ENCODE measurements at places on chromosomes 2 and 18.

DNA sequence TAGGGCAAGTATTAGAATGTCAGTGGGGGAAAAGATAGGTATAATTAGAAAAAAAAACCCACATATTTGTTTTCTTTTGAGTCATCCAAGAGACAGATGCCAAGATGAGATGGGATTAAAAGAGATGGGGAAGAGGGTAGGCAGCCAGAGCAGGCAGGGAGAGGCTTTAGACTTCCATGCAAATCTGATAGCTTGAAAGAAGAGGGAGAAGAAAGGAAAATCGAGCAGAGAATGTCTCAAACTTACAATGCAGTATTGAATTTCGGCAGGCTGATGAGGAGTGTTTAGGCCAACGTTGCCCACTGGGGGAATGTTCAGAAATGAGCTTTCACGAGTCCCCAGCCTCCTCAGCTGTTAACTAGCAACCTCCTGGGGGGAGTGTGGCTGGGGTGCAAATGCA, 91.3 kb downstream of the SPATS2L start:
- DNase-seq: no peak

GRCh38 chr2:108776475-108776874, 10.1 kb upstream of the CCDC138 start:
- no peak for DNase-seq

DNA sequence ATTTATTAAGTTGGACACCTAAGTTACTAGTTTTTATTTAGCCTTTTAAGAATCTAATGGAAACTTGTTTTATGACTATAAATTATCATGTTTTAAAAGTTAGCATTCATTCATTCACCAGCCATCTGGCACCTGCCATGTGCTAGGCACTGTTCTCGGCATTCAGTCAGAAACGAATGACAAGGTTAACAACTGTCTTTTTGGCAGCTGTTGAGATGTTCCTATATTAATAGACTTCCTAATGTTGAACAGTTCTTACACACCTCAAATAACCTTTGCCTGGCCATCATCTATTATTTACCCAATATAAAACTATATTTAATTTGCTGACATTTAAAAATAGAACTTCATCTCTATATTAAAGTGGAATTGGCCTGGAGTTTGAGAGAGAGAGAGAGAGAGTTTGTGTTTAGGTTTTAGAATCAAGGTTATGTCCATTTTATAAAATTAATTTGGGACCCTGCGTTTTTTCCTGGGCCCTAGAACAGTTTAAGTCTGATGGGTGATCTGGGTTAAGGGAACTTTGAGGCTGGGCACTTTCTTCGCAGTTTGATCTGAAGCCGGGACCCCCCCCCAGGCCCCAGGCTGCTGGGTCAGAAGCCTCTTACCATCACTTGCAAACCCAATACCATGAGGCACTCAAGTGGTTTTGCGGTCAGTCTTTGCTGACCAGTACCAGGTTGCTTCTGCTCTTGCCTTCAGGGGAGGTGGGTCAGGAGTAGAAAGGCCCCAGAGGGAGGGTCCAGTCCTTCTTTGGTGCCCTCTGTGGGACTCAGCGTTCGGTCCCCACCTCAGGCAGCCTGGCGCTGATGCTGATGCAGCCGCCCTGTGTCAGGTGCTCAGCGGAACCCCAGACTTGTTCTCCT, 48.3 kb upstream of the ASB1 start:
- DNase-seq: no peak

GRCh38 chr18:77442393-77442792, 192.7 kb downstream of the GALR1 start:
- no peak for DNase-seq

- DNase-seq: no peak
These were observed 1010.9 kb upstream of the NXPH2 start for GRCh38 chr2:139790807-139791752.

- DNase-seq: no peak
These were observed 94.4 kb downstream of the LYPD6B start for GRCh38 chr2:149132901-149133300.

DNA sequence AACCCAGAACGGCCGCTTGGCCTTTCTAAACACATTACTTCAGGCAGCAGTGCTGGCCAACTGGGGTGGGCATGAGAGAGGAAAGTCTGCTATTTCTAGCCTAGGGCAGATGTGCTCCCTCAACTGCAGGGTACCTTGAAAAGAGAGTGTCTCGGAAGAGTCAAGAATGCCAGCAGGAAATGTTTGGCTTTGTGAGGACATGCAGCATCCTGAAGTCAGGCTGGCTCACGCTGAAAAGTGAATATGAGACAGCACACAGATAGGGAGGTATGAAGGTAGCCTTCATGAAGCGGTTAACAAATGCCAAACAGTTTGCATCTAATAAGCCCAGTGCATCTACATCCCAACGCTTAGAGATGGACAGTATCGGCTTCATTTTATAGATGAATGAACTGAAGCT, 65.0 kb upstream of the NCKAP5 start:
- no peak for DNase-seq

DNA sequence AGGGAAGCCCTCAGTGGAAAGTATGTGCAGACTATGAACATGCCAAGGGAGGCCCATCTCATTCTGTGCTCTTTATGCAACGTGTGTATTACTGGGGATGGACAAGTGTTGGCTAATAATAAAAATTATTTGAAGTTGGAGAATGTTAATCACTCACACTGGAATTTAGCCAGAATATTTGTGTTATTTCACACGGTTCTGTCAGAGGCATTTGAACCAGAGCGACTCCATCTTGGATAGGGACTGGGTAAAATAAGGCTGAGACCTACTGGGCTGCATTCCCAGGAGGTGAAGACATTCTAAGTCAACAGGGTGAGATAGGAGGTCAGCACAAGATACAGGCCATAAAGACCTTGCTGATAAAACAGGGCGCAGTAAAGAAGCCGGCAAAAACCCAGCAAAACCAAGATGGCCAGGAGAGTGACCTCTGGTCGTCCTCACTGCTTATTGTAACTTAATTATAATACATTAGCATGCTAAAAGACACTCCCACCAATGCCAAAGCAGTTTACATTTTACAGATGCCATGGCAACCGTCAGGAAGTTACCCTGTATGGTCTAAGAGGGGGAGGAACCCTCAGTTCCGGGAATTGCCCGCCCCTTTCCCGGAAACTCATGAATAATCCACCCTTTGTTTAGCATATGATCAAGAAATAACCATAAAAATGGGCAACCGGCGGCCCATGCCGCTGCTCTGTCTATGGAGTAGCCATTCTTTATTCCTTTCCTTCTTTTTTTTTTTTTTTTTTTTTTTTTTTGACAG, 2.6 kb upstream of the FZD5 start:
- DNase-seq: no peak

GRCh38 chr2:7242189-7242867, 325.1 kb downstream of the RNF144A start:
- no peak for DNase-seq

DNA sequence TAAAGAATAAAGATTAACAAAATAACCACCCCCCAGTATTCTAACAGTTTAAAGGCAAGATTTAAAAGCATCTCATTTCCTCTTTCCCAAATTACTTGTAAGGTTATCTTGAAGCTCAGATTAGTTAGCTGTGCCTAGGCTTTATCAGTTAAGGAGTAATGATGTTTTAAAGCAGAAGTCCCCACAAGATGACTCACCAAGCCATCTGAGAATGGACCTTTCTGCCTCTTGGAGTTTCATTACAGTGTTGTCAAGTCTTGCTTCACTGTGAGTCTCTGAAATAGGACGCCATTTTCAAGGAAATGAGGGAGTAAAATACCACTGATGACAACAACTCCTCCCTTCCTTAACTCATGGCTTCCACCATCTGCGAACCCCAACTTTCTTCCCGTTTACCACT, 35.9 kb downstream of the ZNF385B start:
- no peak for DNase-seq

- DNase-seq: no peak
These were observed 2.0 kb downstream of the ITGA6 start for GRCh38 chr2:172429301-172429968.

DNA sequence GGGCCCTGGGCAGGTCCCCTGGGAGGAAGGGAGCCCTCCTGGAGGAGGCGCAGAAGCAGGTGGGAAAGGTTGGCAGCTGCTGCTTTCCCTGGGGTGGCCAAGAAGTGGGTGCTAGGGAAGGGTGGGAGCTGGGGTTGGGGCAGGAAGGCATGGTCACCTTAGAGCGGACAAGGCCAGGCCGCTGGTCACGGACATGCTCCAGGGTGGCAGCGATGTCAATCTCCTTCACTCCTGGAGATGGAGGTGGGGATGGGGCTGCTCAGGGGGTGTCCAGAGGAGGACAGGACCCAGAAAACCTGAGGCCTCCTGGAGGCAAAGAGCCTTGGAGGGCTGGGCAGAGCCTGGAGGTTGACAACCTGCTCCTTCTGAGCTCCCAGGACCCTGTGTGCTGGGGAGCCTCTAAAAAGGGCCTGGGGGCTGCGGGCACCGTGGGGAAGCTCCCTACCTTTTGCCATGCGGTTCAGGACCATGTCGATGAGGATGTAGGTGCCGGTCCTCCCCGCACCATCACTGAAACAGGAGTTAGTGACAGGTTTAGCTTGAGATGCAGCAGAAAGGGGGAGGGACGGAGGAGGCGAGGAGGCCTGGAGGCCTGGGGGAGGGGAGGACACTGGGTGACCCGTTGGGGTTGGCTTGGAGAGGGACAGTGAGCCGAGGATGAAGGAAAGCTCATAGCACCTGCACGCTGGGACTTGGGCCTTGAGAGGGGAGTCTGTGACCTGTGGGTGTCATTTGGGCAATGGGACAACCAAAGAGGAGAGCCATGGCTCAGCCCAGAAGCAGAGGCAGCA, 11.4 kb downstream of the DNAJB2 start:
- no peak for DNase-seq

GRCh38 chr2:107462181-107462580, 364.5 kb upstream of the RGPD4 start:
- no peak for DNase-seq

GRCh38 chr2:127065299-127065939, 41.5 kb downstream of the BIN1 start:
- no peak for DNase-seq

GRCh38 chr18:2625217-2625616, 30.3 kb upstream of the SMCHD1 start:
- DNase-seq: no peak

DNA sequence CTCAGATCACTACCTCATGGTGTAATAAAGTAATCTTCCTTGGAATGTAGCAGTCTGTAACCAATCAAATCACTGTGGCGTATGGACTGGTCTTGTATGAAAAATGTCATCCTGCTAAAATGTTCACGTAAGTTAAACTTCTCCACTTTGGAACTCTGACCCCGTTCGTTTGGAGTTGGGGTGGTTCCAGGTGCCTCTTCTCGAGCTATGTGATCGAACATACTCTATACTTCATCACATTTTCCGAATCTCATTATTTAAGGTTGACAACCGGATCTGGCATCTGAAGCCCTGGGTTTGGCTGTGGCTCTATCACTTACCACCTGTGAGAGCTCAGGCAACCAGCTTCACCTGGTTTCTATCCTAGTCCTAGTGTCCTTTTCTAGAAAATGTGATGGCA, 148.0 kb upstream of the MYCN start:
- no peak for DNase-seq

DNA sequence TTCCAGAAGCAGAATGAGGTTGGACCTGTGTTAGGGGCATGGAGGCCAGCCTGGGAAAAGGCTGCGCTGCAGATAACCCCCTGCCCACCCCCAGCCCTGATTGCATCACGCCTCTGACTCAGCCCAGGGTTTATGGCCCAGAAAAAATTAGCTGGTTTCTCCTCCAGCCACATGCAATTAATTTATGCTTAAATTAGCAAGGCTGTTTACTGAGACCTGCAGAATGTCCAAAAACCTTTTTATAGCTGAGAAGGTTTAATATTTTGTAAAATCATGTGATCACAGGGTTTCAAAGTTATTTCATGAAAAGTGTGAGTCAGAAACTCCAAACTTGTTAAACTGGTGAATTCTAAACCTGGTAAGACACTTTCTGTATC, 123.1 kb upstream of the HDAC4 start:
- no peak for DNase-seq

GRCh38 chr2:195021711-195022507, 635.1 kb upstream of the SLC39A10 start:
- no peak for DNase-seq

DNA sequence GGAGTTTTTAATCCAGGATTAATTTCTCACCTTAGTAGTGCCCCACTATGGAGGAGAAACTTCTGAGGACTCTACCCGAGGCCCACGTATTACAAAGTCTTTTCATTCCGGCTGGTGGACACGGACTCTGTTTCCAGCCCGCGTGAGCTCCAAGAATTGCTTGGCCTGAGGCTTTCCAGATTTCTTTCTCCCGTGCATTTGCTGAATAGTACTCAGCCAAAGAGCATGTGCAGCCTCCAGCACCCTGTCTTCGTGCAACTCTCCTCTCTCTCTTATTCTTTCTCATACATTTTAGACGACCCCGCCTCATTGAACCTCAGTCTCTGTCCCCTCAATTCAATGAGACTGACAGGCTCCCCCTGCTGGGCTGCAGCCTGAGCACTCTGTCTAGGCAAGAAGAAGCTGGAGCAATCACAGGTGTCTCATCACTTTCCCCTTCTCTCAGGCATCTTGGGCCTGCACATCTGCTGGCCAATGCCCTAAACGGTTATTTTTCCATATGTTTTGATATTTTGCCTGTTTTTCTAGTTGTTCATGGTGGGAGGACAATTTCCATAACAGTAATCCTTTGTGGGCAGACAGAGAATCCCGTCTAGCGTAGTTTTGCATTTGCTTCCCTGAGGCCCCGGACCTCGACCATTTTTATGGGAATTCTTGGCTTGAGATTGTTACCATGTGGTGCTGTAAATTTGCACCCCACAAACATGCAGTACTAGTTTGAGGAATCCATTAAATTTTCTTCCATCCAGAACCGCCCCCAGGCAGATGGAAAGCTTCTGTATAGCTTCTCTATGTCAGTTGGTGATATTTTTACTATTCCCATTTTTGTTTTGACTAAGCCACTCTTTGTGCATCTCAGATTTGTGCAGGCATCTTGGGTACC, 50.1 kb upstream of the LPIN2 start:
- peak; percentile 59 for DNase-seq

DNA sequence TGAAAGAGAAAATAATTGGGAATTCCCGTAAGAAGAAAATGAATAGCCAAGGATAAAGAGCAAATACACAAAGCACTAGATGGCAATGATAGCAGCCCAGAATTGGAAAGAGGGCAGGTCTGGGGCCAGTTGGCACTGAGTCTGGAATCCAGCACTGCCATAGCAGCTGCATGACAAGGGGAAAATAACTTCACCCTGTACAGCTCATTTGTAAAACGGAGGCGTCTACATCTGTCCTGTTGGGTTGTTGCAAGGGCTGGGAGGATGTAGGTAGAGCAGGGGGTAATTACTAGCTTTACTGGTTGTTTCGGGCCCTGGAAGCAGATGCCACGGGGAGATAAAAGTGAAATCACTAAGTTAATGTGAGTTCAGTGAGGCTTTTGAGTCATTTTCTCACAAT, 110.0 kb upstream of the RASGRP3 start:
- no peak for DNase-seq

GRCh38 chr18:11740461-11740860, 51.4 kb downstream of the GNAL start:
- no peak for DNase-seq

DNA sequence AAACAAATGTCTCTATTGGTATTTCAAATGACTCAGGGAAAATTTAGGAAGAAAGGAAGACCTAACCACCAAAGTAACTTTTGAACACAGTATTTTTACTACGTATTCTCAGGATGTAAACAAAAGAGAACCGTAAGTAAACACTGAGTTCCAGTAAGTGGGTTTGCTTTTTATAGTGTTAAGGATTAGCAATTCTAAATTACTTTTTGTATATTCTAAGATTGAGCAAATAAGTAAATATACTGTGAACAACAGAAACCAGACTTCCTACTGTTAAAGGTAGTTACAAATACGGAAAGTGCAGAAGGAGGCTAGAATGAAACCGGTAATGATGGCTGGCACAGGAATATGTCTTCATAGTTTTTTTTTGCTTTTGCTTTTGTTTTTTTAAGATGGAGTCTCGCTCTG, 31.5 kb downstream of the SESTD1 start:
- DNase-seq: no peak

Data from activated T-cell treated with anti-CD3 and anti-CD28 coated beads for 4 hours (primary cell).